ENCODE measurements at places on chromosomes 5 and 9.

- DNase-seq: no peak
Observed at GRCh38 chr5:148933903-148934432, 107.6 kb downstream of the ADRB2 start.

- DNase-seq: no peak
Observed at GRCh38 chr5:97134634-97135033, 7.8 kb downstream of the LIX1 start.

- DNase-seq: no peak
Observed at GRCh38 chr9:87497604-87498045, at the start of gene DAPK1. TSS of gene DAPK1 (plus strand) at chr9:87497867. CDS start at chr9:87499078, 1,211 bp downstream.

GRCh38 chr5:135156715-135157404 is 122.8 kb upstream of the PITX1 start:
- DNase-seq: no peak

DNA sequence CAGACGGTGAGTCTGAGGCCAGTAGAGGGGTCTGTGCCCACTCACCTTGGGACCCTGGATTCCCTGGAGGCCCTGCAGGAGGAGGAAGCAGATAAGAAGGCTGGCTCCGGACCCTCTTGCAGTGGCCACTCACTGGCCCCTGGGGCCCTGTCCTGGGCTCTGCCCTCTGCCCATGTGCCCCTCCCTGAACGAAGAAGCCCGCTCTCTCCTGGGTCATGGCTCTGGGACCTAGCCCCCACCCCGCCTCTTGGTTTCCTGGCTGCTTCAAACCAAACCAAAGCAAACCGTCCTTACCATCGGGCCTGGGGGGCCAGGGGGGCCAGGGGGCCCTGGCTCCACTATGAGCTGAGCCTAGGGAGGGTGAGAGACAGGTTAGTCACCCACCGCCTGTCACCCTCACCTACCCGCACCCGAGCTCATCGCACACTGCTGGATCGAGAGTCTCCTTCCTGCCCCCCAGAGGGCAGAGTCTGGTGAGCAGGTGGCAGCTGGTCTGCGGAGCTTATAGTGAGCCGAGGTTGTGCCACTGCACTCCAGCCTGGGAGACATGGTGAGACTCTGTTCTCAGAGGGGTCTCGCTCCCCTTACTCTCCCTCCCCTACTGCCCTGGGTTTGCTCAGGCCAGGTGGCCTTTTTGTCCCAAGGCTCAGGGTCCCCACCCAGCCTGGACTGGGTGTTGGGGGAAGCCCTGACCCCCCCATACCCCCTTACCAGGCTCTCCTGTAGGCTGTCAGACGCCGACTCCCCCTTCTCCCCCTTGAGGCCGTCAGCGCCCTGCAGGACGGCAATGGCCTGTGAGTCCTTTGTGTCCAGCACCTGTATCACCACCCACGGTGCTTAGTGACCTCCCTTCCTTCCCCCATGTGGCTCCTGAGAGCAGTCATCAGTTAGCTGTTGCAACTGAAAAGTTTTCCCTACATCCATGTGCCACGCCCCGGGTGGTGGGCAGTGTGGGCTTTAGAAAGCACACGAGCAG is 15.2 kb upstream of the PHYKPL start:
- no peak for DNase-seq

GRCh38 chr9:37239224-37239859 is 119.0 kb downstream of the ZCCHC7 start:
- no peak for DNase-seq

DNA sequence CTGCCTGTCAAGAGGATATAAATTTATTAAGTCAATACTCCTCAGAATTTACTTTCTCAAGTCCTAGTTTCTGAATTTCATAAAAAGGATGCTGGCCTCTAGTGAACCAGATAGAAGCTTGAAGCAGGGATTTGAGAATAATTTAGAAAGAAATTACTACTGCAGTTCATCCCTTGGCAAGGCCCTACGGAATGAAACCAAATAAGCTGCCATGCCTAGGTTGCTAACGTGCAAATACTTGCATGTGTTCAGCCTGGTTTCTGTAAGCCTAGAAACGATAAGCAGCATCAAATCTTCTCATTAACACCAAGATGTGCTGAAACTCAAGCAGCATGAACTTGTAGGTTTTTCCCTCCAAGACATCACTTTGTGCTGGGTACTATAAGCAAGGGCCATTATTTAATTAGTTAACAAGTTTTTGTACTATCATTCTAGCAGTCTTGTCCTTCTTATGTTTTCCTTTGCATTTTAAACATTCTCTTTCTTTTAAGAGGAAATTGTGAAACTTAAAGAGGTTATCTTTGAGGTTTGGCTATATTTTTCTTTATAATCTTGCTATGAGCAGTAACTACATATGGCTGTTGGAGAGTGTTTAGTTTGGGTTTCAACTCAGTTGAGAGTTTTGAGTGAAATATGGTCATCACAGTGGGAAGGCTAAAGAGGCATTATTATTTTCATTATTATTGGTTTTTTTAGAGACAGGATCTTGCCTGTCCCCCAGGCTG is 71.8 kb downstream of the ADAMTSL1 start:
- DNase-seq: no peak

DNA sequence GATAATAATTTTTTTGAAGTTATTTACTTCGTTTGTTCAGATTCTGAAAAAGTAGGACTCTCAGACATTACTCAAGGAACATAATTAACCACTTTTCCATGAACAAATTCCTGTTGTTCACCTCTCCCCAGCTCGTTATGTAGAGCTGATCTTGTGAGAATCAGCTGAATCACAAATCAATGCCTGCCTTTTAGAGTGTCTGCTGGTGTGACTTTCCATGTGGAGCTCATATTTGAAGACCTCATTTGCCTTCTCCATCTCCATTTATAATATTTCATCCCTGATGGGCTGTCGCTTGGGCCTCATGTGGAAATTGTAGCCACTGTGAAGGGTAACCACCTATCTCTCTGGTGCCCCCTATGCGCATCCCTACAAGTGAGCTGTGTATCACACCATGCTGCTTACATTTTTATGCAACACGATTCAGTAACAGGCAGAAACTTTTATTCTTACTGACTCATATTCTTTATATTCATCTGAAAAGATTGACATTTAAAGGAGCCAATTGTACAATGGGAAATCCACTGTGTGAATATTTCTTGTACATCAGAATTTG is 111.3 kb downstream of the STK32A start:
- DNase-seq: no peak

DNA sequence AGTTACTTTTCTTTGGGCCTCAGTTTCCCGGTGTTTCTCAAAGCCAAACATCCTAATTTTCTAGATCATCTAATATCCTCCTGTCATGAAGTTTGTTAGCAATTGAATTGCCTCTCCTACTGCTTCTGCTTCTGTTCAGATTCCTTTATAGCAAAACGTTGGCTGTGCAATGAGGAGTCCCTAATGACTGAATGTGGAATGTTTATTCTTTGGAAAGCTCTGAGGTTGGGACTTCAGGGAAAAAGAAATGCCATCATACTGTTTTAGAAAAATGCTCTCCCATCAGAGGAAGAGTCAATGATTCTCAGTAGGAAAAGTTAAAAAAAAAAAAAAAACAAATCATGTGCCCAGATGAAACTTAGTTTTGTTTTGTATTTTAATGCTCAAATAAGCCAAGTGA is 268.7 kb upstream of the PAPPA start:
- peak; percentile 39 for DNase-seq

DNA sequence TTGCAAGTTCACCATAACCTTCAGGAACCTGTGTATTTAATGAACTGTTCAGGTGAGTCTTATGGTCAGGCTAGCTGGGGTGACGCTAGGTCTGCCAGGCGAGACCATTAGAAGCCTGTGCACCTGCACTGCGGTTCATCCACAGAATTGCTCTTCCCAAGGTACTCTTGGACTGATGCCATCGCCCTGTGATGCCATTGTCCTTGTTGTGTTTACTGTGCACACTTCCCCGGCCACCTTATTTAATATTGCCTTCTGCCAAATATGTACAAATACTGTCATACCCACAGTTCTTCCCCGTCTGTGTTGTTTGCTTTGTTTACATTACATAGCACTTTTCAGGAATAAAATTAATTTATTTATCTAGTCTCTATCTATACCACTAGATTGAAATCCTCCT is 66.3 kb downstream of the RCL1 start:
- DNase-seq: no peak

- peak; percentile 56 for DNase-seq
Observed at GRCh38 chr5:54656261-54656728, 138.7 kb downstream of the SNX18 start.

DNA sequence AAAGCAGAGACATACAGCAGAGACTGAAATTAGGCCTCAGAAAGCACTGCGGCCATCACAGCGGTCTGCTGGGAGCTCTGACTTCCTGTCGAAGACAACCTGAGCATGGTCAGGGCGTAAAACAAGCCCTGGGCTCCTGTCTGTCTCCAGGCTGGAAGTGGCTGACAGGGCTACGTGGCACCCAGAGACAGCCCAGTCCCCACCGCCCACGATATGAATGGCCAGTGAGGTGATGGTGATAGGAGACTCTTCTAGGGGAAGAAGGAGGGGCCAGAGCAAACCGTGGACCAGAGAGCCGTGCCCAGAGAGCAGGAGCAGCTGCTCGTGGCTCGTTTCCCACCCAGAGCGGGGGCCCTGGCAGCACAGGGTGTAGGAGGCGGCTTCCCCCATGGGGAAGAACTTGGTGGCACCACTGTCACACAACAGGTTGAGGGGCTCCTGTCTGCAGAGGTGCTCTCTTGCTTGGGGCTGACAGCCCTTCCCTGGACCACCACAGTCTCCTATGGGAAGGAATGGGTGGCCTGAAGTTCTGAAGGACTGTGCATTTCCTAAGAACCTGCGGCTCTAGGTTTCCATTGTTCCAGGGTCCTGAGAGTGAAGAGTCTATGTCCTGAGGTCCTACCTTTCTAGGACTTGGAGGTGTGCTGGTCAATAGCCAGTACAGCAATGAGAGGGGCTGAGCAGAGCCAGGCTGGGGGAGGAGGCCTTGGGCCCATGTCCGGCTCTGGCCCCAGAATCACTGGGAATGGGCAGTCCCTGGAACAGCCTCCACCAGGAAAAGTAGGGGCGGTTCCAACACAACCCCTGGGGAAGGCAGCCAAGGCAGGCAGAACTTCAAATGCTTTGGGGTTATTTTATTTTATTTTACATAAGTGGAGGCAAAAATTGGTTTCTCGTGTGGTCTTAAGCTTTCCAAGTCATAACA is 56.4 kb downstream of the BARX1 start:
- DNase-seq: no peak

- DNase-seq: no peak
Observed at GRCh38 chr9:115275753-115276152, 157.8 kb upstream of the TNC start.
